GM19239 (cell line): ENCODE measurements at places on chromosomes 2 and 18.

- peak; percentile 45 for DNase-seq
These were observed 31.4 kb upstream of the YPEL5 start for GRCh38 chr2:30115141-30115980.

DNA sequence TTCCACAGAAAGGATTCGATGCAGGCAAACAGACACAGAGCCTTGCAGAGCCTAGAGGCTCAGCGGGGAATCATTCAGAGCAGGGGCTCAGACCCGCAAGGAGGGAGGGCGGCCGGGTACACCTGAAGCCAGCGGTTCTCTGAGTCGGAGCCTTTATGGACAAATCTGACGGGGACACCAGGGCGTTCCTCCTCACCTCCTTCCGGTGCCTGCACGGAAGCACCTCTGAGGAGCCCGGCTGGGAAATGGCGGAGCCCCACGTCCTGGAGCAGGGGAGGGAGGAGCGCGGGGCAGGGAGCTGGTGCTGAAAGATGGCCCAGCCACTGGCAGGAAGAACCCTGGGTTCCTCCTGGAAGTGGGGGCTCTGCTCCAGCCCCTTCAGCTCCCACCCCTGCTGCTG is 193.5 kb upstream of the ALKAL2 start:
- DNase-seq: no peak

GRCh38 chr2:241223211-241224017 is 34.9 kb downstream of the ANO7 start:
- no peak for DNase-seq

- DNase-seq: no peak
These were observed 38.5 kb downstream of the ACKR3 start for GRCh38 chr2:236608188-236608525.

DNA sequence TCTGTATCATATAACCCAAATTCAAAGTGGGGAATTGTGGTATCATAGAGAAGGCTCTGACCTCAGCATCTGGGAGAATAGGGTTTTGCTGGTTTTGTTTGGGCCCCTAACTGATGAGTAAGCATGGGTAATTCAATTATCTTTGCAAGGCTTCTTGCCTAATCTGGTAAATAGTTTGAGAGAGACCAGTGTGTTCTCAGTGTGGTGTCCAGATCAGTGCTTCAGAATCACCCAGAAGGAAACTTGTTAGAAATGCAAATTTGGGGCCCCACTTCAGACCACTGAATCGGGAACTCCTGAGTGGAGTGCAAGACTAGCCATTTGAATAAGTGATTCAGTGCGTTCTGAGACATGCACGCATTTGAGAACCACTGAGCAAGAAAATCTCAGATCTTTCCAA is 282.7 kb downstream of the EPHA4 start:
- DNase-seq: no peak

- no peak for DNase-seq
These were observed 4.5 kb downstream of the PCBP1 start for GRCh38 chr2:70091816-70092215.
